Adrenal gland (tissue), 19 donors: ENCODE measurements at places on chromosomes 4 and X. TPM values are rescaled to one million over a fixed set of nuclear protein-coding genes. Genes with fewer than 3 reads are reported as not detected.

- no peaks in the 10 kb centered on the region for H3K36me3 ChIP-seq
- H3K27ac ChIP-seq: no peak overlapping the region
- H3K4me3 ChIP-seq: no peak overlapping the region
- H3K4me1 ChIP-seq: no peaks in the 10 kb centered on the region
- no peak for DNase-seq
Observed at GRCh38 chrX:122087341-122087740, 1039.9 kb downstream of the GLUD2 start.

GRCh38 chrX:39067866-39068265 is 266.6 kb downstream of the MID1IP1 start:
- DNase-seq: no peak
- H3K27ac ChIP-seq: no peak overlapping the region
- H3K4me1 ChIP-seq: no peaks in the 10 kb centered on the region
- H3K27me3 ChIP-seq: peaks cover 14% of the 10 kb centered on the region

- peak; percentile 20 for DNase-seq
- H3K27me3 ChIP-seq: peaks cover 10% of the 10 kb centered on the region
- H3K4me1 ChIP-seq: peaks cover 5% of the 10 kb centered on the region
- no peaks in the 10 kb centered on the region for H3K36me3 ChIP-seq
- H3K4me3 ChIP-seq: no peak overlapping the region
Observed at GRCh38 chr4:185004562-185005218, 13.6 kb upstream of the HELT start.

DNA sequence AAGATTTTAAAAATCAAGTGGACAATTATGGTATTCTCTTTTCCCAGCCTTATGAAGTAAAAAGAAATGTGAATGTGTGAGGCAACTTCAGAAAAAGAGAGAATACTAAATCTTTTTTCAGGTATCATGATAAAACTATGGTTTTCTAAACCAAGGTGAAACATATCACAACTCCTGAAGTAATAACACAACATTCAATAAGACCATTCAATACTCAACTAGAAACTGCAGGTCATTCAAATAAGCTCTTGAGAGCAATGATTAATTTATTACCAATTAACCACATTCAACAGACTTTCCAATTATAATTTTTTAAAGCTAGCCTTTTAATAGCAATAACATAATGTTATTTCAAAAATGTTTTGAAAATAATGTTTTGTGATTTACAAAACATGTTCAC is 35.8 kb downstream of the SLC10A7 start:
- H3K27me3 ChIP-seq: no peaks in the 10 kb centered on the region
- H3K4me1 ChIP-seq: no peaks in the 10 kb centered on the region
- no peaks in the 10 kb centered on the region for H3K36me3 ChIP-seq
- H3K4me3 ChIP-seq: no peak overlapping the region

DNA sequence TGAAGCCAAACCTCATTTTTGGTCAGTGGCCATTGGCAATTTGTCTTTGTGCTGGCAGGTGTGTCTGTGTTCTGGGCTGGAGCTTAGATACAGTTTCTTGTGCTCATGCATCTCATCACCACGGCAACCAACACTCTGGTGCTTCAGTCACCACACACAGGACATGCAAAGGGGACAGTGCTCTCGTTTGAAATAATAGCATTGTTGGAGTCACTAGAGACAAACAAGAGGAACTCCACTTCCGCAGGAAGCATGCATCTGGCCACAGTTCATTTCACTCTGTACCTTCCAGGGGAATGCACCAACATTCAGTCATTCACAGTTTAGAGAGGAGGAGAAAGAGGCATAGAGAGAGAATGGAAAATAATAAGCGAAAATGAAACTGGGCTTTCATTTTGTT is 267.4 kb downstream of the ANK2 start:
- H3K4me3 ChIP-seq: no peak overlapping the region
- H3K27ac ChIP-seq: no peak overlapping the region
- H3K4me1 ChIP-seq: no peaks in the 10 kb centered on the region
- H3K36me3 ChIP-seq: no peaks in the 10 kb centered on the region
- no peaks in the 10 kb centered on the region for H3K27me3 ChIP-seq
- no peak for DNase-seq

GRCh38 chr4:2352171-2352570 is 66.3 kb downstream of the ZFYVE28 start:
- DNase-seq: no peak
- peaks cover 14% of the 10 kb centered on the region for H3K4me1 ChIP-seq
- H3K27ac ChIP-seq: no peak overlapping the region

- H3K36me3 ChIP-seq: no peaks in the 10 kb centered on the region
- H3K4me1 ChIP-seq: peaks cover 4% of the 10 kb centered on the region
- H3K27me3 ChIP-seq: no peaks in the 10 kb centered on the region
Observed at GRCh38 chr4:155675709-155676429, 9.2 kb downstream of the GUCY1A1 start.

GRCh38 chrX:109862433-109862832 is 129.4 kb upstream of the ACSL4 start:
- H3K36me3 ChIP-seq: no peaks in the 10 kb centered on the region
- H3K4me3 ChIP-seq: no peak overlapping the region
- DNase-seq: no peak

DNA sequence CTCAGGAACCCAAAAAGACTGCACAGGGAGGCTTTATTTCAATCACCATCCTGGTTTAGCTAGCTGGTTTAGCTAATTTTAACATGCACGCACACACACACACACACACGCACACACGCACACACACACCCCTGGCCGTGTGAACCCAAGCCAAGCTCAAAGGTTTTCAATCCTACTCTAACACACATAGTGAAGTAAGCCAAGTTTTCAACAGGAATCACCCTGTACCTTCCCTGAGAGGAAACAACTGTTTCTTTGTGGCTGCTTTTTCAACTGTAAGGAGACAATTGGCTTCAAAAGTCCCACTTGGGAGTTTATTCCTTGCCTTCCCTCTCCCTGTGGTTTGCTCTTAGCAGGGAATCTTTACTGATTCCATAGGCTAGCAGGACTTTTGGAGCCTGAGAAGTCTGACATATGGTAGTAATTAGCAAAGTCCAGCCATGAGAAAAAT is 98.9 kb upstream of the BMP3 start:
- H3K4me1 ChIP-seq: no peaks in the 10 kb centered on the region
- no peaks in the 10 kb centered on the region for H3K36me3 ChIP-seq
- no peak overlapping the region for H3K4me3 ChIP-seq
- no peaks in the 10 kb centered on the region for H3K27me3 ChIP-seq
- no peak overlapping the region for H3K27ac ChIP-seq

GRCh38 chr4:145530189-145530588 is 48.5 kb downstream of the SMAD1 start:
- H3K27ac ChIP-seq: no peak overlapping the region
- H3K4me1 ChIP-seq: no peaks in the 10 kb centered on the region
- no peaks in the 10 kb centered on the region for H3K27me3 ChIP-seq
- H3K4me3 ChIP-seq: no peak overlapping the region
- no peak for DNase-seq
- no peaks in the 10 kb centered on the region for H3K36me3 ChIP-seq

DNA sequence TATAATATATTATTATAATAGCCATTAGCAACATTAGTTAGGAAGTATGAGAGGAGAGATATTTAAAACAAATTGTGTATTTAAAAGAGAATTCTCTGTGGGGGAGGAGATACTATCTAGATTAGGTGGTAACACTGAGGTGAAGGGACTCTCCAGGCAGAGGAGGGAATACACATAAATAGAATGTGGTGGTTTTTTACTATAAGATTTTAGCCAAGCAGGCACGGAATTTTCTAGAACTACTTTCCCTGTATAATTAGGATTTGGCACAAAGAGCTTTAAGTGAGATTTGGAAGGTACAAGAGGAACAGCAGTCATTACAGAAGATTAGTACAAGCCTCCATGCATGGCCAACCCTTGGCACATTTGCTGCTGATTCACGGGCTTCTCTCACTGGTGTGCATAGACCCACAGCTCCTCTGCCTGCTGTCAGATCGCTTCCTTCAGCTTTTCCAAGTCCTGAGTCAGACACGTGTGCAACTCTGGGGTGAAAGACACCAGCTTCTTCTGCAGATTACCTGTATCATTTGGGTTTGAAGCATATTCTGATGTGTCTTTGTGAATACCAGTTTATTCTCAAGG is 685.5 kb downstream of the KCTD8 start:
- DNase-seq: no peak
- H3K4me1 ChIP-seq: no peaks in the 10 kb centered on the region
- H3K27me3 ChIP-seq: no peaks in the 10 kb centered on the region
- H3K36me3 ChIP-seq: no peaks in the 10 kb centered on the region

DNA sequence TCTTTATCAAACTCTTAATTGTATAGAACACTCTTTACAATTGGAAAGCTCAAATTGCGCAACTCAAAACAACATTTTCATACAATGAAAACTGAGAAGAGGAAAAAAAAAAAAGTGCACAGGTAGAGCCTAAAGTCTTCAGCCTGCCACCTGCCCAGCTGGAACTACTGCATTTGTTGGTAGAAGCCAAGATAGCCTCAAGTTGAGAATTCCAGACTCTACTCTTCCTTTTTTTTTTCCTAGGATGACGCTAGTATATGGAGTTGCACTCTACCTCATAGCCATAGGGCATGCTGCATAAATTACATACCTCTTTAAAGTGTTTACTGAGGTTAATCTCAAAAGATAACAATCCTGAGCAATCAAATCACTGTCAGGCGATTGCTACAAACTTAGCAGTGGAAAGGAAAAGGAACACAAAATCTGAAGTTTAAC is 13.6 kb downstream of the ABCG2 start:
- no peak overlapping the region for H3K27ac ChIP-seq
- H3K36me3 ChIP-seq: no peaks in the 10 kb centered on the region
- H3K4me1 ChIP-seq: no peaks in the 10 kb centered on the region
- no peaks in the 10 kb centered on the region for H3K27me3 ChIP-seq
- no peak for DNase-seq
- no peak overlapping the region for H3K4me3 ChIP-seq

GRCh38 chrX:50877310-50877709 is 33.2 kb upstream of the BMP15 start:
- H3K4me1 ChIP-seq: no peaks in the 10 kb centered on the region
- no peaks in the 10 kb centered on the region for H3K36me3 ChIP-seq
- no peak overlapping the region for H3K27ac ChIP-seq
- no peak overlapping the region for H3K4me3 ChIP-seq
- H3K27me3 ChIP-seq: peaks cover 28% of the 10 kb centered on the region
- DNase-seq: no peak

- no peaks in the 10 kb centered on the region for H3K27me3 ChIP-seq
- no peak for DNase-seq
- no peaks in the 10 kb centered on the region for H3K36me3 ChIP-seq
- no peak overlapping the region for H3K27ac ChIP-seq
Observed at GRCh38 chrX:19627533-19627932, 112.2 kb upstream of the MAP3K15 start.

GRCh38 chr4:110472583-110473329 is 3.2 kb upstream of the ENPEP start:
- H3K36me3 ChIP-seq: no peaks in the 10 kb centered on the region
- no peak for DNase-seq
- no peak overlapping the region for H3K4me3 ChIP-seq
- H3K27me3 ChIP-seq: no peaks in the 10 kb centered on the region
- H3K4me1 ChIP-seq: no peaks in the 10 kb centered on the region
- H3K27ac ChIP-seq: no peak overlapping the region

DNA sequence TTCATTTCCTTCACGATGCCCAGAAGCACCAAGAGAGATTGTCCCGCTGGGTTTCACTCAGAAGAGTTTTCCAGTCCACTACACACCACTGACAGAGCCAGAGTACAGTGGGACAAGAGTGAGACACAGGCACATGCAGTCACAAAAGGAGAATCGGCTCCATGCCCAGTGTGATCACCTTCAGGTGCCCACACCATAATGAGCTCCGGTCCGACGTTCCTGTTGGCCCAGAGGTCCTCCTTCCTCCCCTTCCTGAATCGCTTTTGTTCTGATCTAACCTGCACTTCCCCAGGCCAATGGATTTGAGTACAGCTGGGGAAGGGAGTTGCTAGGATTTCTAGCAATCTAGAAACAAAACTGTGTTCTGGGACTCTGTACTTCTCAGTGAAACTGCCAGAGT is 4.6 kb upstream of the CHRNA9 start:
- no peak overlapping the region for H3K4me3 ChIP-seq
- no peak for DNase-seq
- H3K27ac ChIP-seq: no peak overlapping the region

GRCh38 chr4:168536448-168536847 is 39.6 kb downstream of the PALLD start:
- H3K27me3 ChIP-seq: no peaks in the 10 kb centered on the region
- no peak for DNase-seq
- no peak overlapping the region for H3K4me3 ChIP-seq
- H3K36me3 ChIP-seq: no peaks in the 10 kb centered on the region
- H3K27ac ChIP-seq: no peak overlapping the region

GRCh38 chr4:173669460-173670179 is 139.6 kb upstream of the HAND2 start:
- no peaks in the 10 kb centered on the region for H3K36me3 ChIP-seq
- no peak for DNase-seq
- no peaks in the 10 kb centered on the region for H3K4me1 ChIP-seq
- no peak overlapping the region for H3K4me3 ChIP-seq
- H3K27ac ChIP-seq: no peak overlapping the region

GRCh38 chrX:56974408-56974807 is 20.9 kb downstream of the SPIN3 start:
- H3K4me1 ChIP-seq: no peaks in the 10 kb centered on the region
- DNase-seq: no peak
- no peaks in the 10 kb centered on the region for H3K27me3 ChIP-seq
- no peak overlapping the region for H3K27ac ChIP-seq
- no peak overlapping the region for H3K4me3 ChIP-seq

GRCh38 chrX:68932611-68933010 is 103.8 kb downstream of the EFNB1 start:
- H3K4me3 ChIP-seq: no peak overlapping the region
- H3K4me1 ChIP-seq: peaks cover 27% of the 10 kb centered on the region
- H3K27me3 ChIP-seq: no peaks in the 10 kb centered on the region
- no peak for DNase-seq
- peak overlapping the region; percentile 66 for H3K27ac ChIP-seq

DNA sequence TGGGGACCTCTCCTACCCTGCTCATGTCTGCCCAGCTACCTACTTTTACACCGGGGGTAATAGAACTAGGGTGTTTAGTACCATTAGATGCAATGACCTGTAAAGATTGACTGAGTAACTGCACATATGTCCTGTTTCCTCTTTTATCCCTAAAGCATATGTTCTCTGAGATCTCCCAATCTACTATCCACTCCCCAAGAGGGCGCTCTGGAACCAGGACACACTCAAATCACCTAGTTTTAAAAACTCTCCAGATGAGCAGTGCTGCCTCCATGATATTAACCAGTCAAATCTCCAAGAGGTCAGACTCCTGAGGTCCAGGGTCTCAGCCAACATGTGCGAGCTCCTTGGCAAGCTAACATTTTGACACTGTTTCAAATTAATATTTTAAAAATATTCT is 87.0 kb upstream of the TSPAN5 start:
- no peak overlapping the region for H3K4me3 ChIP-seq
- no peaks in the 10 kb centered on the region for H3K4me1 ChIP-seq
- H3K36me3 ChIP-seq: no peaks in the 10 kb centered on the region
- peak; percentile 29 for DNase-seq

Gene RBM46
- total RNA-seq: not detected

Gene IL9R
- total RNA-seq: not detected

Gene SNCA
- total RNA-seq: 2.7 TPM

Gene DOK7
- 1.1 TPM for total RNA-seq

Gene MAGEC1
- total RNA-seq: not detected

Gene GABRA4
- total RNA-seq: not detected

Gene LETM1
- total RNA-seq: 27.0 TPM

Gene CFAP99
- 2.9 TPM for total RNA-seq

Gene ADH1C
- 0.84 TPM for total RNA-seq

Gene SHROOM4
- total RNA-seq: 5.9 TPM

Gene SPANXN4
- total RNA-seq: not detected
